Fibroblast of skin of left biceps (primary cell): ENCODE measurements at places on chromosomes 5 and 9.

DNA sequence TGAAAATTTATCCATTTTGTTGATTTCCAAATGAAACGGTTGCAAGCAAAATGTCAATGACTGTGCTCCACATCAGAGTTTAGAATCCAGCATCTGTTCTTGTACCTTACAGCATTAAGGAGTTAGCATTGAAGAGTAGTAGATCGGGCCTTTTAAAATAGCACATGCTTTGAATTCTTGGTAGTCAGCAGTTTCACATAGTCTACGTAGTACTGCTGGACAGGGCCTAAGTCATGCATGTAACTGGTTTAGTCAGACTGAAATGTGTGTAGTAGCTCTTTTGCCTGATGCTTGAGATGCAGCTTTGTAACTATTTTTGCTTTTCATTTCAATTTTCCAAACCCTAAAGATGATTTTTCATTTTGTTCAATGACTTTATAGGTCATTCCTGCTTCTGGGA is 19.8 kb downstream of the LECT2 start:
- DNase-seq = no peak

DNA sequence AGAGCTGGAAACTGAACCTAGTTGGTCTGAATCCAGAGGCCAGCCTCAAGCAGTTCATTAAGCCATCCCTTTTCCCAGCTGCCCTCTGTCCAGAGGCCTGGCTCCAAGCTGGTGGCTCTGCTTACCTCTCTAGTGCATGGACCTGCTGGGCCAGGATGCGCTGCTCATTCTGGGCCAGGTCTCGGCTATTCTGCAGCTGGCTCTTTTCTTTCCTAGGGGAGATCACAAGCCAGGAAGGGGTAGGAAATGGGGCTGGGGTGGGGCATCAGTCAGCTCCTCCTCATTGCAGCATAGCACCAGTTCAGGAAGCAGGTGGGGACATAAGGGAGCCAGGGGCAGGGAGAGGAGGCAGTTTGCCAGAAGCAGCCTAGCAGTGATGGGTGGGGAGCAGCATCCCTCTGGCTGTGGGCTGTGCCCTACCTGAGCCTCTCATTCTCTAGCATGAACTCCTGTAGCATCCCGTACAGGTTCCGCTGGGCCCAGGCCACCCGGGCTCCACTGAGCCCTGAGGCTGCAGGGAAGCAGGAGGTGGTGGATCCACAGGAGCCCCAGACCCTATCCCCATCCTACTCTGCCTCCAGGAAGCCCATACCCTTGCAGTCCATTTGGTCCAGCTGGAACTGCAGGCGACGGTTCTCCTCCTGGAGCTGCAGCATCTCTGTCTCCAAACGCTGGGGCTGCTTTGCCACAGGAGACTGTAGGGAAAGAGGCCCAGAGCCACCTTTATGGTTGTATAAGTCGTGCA is 5.2 kb downstream of the KIF12 start:
- no peak for DNase-seq

DNA sequence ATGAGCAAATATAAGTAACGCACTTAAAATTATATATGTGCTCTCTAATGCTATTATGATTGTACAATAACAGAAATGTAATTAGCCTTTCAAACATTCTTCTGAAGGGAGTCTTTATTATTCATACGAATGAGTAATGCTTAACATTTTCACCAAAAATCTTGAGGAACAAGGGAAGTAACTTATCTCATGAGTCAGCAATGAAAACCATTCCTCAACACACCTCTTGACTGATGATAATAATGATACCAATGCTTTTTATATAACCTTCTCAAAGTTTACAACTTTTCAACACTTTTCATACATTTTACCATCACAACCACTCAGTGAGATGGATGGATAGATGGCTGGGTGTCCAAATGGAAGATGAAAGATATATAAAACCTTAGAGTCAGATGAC is 369.3 kb downstream of the BNC2 start:
- peak; percentile 66 for DNase-seq

DNA sequence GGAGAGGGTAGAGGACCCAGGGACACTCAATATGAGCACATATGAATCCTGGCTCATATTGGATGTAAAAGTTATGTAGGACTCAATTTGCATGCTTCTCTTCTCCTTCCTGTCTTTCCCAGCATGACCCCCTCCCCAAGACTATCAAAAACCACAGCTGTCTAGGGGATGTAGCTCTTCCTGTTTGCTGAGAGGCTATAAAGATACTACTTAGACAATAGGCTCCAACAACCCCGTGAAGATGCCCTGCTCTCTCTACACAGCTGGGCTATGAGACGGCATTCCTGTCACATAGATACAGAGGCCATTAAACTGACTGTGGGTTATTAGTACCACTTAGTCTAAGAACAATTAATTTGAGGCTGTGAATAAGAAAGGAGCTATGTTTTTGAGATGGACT is 56.5 kb upstream of the PCSK1 start:
- no peak for DNase-seq

GRCh38 chr9:18861609-18862544 is 171.1 kb downstream of the SAXO1 start:
- peak; percentile 46 for DNase-seq

GRCh38 chr9:37005517-37006140 is 28.4 kb downstream of the PAX5 start:
- DNase-seq = no peak

GRCh38 chr5:10989577-10990263 is 228.7 kb upstream of the DAP start:
- DNase-seq = no peak

GRCh38 chr5:6761333-6761732 is 48.1 kb downstream of the TENT4A start:
- DNase-seq = no peak

GRCh38 chr9:97299809-97300414 is 7.5 kb upstream of the CCDC180 start:
- DNase-seq = no peak

GRCh38 chr9:105439428-105439827 is 8.4 kb upstream of the FSD1L start:
- DNase-seq = no peak

GRCh38 chr5:142602720-142603245 is 83.1 kb downstream of the FGF1 start:
- no peak for DNase-seq

GRCh38 chr5:69083412-69083811 is 10.4 kb upstream of the SLC30A5 start:
- DNase-seq = no peak

- no peak for DNase-seq
These were observed 246.6 kb upstream of the CCNG1 start for GRCh38 chr5:163190784-163191183.

- no peak for DNase-seq
These were observed 1.1 kb downstream of the RELL2 start for GRCh38 chr5:141637767-141638419.

DNA sequence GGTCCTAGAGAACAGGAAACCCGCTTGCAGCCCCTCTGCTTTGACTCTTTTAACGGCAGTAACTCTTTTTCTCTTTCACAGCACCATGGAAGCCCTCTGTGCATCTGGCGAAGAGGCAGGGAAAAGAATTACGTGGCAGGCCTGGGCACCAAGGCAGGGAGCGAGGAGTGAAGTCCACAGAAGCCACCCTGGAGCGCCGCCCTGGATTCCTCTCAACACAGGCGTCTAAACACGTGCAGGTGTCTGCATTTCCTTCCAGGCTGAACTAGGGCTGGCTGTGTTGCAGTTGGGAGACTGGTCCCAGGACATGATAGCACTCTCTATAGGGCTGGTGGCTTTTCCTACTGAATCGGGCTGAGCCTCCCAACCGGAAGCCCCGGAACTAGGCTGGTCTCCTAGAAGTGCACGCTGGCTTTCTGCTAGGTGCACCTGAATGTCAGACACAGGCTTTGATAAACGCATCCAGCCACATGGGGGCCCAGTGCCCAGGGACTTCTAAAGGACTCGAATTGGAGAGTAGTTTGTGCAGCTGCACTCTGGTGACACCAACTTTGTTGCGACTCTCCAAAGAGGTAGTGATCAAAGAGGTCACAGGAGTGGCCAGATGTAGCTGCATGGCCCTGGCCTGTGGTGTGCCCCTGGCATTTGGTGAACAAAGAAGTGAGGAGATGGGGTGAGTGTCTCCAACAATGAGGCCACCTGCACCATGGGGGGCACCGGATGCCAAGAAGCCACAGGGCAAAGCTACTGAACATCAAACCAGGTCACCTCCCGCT is 54.5 kb downstream of the AK8 start:
- no peak for DNase-seq

DNA sequence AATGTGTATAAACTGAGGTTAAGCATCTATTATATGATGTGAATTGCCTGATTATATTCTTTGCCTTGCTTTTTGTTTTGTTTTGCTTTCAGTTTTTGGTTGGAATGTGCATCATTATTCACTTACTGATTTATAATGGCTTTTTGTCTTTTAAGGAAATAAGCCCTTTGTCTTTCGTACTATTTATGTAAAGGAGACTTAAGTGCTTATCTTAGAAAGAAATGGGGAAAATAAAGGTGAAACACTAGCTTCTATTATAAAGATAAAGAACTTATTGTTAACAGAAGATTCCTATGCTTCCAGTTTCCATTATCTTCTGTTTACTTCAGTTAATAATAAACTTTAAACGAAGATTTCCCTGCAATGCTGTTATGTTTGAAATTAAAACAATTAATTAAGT is 23.3 kb downstream of the COX7C start:
- no peak for DNase-seq

- DNase-seq = no peak
These were observed 68.4 kb downstream of the ICE1 start for GRCh38 chr5:5490774-5491347.

GRCh38 chr9:134371731-134372130 is 45.5 kb downstream of the RXRA start:
- no peak for DNase-seq

DNA sequence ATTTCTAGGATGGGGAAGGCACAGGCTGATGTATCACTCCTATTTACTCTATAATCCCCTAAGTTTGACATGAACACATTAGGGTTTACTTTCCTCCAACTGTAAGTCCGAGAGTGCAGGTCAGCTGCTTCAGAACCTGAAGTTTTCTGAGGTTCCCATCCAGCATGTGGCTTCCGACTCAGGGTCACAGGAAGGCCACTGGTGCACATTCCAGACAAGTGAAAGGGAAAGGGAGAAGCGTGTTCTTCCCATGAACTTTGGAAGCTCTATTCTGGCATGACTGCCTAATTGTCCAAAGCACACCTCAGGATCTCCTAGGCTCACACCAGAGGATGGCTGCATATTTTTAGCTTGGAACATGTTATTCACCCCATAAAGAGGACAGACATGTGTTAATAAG is 602.6 kb downstream of the SEMA5A start:
- no peak for DNase-seq

DNA sequence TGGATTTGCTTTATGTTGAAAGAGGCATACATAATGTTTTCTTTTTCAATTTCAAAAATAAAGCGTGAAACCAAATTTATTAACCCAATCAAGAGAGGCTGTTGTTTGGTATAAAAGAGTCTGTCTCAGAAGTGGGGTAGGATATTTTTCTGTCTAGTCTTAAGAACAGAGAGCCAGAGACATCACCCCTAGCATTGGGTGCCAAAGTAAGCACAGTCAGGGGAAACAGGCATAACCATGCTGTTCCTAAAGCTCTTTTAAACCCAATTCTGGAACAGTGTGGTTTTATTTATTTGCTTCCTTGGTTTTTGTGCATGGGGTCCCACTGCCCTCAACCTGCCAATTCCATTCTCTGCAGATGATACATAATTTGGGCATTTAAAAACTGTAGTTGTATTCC is 88.2 kb downstream of the UBE2R2 start:
- no peak for DNase-seq

DNA sequence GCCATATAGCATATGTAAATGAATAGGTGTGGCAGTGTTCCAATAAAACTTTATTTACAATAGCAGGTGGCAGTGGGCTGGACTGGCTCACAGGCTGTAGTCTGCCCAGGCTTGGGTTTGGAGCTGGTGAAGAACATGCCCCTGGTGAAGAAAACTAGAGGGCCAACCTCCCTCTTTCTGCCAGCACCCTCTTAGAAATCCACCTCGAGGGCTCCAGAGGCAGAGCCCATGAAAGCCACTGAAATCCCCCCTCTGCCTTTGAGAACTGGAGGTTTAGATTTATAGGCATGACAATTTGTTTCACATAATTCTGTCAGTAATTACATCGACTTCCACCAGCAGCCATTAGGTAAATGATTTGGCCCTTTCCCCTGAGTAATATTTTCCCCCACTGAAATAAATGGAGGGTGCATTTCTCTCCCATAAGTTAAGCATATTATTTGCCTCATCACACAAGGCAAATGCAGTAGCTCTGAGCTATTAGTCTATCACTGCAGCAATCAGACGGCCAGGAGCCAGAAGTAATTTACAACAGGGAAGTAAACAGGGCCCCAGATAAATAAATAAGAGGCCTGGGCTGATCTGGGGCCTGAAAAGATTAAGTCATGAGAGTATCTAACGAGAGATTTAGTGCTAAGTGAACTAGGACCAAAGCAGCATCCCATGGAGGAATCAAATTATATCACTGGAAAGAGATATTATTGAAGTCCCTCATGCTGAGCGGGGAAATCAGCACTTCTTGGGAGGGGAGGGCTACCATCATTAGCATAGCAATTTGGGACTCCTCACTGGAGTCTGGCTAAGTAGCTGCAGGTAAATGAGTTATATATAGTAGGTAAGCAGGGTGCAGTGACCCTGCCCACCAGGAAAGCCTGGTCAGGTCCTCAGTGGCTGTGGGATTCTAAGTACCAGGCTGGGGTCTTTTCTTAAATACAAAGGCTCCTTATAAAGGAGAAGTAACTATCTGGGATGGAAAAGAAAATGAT is 123.9 kb downstream of the SLIT3 start:
- no peak for DNase-seq
